Stimulated activated CD4-positive, alpha-beta T cell treated with anti-CD3 and anti-CD28 coated beads, Interleukin-1b, Interleukin-23, amount 100 ng/mL, for 1 hour (primary cell): ENCODE measurements at places on chromosomes 6 and 20.

- no peak for DNase-seq
Measured at GRCh38 chr20:17679941-17680835, 1.9 kb downstream of the RRBP1 start.

- DNase-seq = no peak
Measured at GRCh38 chr20:52105442-52106422, 85.8 kb downstream of the ZFP64 start.

GRCh38 chr6:30206152-30206551 is 7.1 kb downstream of the TRIM26 start:
- DNase-seq = no peak

GRCh38 chr6:7819431-7820015 is 91.1 kb downstream of the TXNDC5 start:
- no peak for DNase-seq
